AG20443 (cell line): ENCODE measurements at places on chromosomes 5 and 9.

DNA sequence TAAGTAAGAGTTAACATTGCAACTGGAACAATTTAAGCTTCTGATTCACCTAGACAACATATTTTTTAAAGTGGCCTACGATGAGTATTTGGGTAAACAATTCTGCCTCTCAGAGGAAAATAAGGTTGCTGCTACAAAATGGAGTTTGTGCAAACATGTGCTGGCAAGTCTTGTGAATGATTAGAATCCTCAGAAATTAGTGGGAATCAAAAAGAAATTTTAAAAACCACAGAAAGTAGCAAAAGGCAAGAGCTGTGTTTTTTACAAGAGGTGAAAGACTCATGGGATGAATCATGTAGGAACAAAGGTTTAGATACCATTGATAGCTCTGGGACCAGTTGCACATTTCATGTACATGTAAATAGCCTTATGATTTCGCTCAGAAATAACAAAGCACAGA lies 561.6 kb downstream of the TAF11L14 start:
- DNase-seq, result no peak

DNA sequence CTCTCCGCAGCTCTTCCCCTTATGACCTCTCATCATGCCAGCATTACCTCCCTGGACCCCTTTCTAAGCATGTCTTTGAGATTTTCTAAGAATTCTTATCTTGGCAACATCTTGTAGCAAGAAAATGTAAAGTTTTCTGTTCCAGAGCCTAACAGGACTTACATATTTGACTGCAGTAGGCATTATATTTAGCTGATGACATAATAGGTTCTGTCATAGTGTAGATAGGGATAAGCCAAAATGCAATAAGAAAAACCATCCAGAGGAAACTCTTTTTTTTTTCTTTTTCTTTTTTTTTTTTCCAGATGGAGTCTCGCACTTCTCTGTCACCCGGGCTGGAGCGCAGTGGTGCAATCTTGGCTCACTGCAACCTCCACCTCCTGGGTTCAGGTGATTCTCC lies 20.7 kb upstream of the IL13 start:
- DNase-seq, result no peak

GRCh38 chr5:39767916-39768315 lies 343.1 kb upstream of the DAB2 start:
- no peak for DNase-seq

DNA sequence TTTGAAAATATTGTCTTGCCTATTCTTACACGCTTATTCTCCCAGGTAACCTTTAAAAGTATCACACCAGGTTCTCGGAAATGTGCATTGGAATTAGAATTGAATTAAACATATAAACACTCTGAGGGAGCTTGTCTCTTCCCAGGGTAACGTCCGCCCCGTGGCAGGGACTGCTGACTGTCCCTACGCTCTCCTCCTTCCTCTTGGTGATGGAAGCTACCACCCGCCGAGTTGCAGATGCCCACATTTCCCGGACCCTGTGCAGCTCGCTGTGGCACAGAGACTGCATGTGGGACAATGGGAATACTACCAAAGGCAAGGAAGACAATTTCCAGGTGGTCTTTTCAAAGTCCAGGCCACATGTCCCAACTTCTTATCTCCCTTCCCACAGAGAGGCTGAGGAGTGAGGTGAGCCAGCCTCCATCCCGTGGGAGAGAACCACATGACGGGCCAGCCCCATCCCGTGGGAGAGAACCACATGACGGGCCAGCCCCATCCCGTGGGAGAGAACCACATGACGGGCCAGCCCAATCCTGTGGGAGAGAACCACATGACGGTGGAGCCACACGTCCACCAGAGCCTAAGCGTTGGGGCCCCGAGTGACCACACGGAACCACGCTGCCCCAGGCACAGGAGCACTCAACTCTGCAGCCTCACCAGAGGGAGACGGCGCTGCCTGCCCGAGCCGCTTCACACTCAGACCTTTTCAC lies 249.4 kb upstream of the IRX1 start:
- DNase-seq, result no peak

DNA sequence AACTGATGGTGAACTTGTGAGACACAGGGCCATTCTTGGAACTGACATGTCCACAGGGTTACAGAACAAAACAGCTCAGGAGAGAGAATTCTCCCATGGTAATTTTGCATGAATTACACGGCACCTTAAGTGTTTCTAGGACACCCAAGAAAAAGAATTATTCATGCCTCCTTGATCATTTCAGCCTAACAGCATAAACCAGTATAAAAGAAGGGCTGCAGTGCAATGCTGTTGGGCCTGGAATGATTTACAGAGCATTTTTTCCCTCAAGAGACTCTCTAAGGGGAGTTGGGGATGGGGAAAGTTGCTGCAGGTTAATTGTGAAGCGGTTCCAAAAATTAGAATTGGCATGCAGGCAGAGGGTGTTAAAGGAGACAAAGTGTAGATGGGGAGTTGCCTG lies 136.4 kb upstream of the FBXL7 start:
- no peak for DNase-seq

- DNase-seq, result no peak
Observed at GRCh38 chr9:34176089-34176488, 2.8 kb upstream of the UBAP1 start.
